ENCODE measurements at places on chromosomes 6 and 20.
A peak's percentile ranks its signal among the peaks of the same experiment; 100 is the strongest.

DNA sequence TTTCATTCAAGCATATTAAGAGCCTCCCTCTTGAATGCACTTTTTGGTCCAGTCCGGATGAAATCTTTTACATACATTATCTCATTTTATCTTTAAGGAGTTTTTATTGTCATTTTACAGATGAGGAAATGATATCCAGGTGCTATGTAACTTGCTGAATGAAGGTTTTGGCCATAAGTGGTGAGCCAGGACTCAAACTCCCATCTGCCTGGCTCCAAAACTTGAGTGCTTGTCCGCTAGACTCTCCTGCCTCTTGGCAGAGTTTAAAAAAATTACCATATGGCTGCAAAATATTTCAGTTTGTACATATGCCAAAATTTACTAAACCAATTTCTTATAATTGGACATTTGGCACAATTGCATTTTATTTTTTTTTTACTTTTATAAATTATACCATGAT is 12.2 kb downstream of the PDRG1 start:
- no peak for DNase-seq

DNA sequence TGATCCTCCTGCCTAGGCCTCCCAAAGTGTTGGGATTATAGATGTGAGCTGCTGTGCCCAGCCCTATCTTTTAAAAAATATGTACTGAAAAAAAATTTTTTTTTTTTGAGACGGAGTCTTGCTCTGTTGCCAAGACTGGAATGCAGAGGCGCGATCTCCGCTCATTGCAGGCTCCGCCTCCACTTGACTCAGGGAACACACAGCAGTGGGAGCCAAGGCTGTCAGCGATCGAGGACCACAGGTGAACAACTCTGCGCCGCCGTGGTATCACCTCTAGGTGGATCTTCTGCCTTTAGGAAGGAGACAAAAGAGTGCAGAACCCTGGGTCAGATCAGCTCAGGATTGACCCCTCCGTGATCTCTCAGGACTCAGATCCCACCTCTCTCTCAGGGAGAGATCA is 13.7 kb downstream of the RAET1E start:
- peak; percentile 33 for DNase-seq

- DNase-seq: no peak
Measured at GRCh38 chr6:24854077-24854666, 55.5 kb upstream of the ARMH2 start.

DNA sequence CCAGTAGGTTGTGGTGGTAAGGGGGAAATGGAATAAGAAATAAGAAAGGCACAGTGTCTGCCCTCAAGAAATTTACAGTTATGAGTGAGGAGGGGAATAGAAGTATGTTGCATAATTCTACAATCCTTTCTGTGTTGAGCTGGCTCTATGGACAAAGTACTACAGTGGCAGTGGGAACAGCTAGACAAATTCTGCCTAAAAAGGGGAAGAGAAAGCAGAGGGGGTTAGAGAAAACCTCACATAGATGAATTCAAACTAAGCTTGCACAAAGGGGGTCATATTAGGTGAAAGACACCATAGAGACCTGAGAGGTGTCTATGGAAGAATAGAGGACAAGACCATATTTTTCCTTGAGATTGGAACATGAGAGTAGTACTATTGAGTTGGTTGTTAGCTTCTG is 146.9 kb upstream of the VGLL2 start:
- no peak for DNase-seq
